Thyroid gland (tissue), 4 donors: ENCODE measurements at places on chromosomes 2 and 18.

- DNase-seq = no peak
These were observed 460.9 kb downstream of the RIT2 start for GRCh38 chr18:42654556-42654955.

DNA sequence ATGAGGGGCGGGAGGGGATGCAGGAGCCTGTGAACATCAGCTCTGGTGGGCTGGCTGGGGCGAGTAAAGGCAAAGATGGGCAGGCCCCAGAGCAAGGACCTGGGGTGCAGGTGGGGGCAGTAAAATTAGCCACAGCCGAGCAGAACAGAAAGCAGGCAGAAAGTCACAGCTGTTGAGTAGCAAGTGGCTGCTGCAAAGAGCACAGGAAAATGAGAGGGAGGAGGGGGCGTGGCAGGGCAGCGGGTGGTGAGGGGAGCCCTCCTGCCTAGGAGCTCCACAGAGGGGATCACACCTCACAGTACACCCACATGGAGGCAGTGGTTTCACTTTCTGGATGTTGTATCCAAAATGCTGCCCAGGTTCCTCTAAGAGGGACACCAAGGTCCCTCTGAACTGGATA, 79.6 kb downstream of the LBH start:
- DNase-seq = no peak

- DNase-seq = no peak
These were observed 66.3 kb downstream of the RTTN start for GRCh38 chr18:70139138-70139537.

DNA sequence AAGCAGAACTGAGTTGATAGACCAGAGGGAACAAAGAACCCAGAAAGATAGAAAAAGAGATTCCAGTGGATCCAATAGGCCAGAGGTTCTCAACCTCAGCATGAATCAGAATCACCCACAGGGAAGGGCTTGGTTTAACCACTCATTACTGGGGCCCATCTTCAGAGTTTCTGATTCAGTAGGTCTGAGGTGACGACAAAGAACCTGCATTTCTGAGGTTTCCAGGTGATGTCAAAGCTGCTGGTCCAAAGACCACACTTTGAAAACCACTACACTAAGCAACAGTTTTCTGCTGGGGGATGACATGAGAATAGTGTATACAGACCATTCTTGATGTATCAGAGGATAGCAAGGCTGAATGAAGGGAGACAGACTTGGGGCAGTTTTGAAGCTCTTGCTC, 296.9 kb upstream of the STON1 start:
- DNase-seq = no peak
